ENCODE measurements at places on chromosomes 3 and 15.
A peak's percentile ranks its signal among the peaks of the same experiment; 100 is the strongest.

DNA sequence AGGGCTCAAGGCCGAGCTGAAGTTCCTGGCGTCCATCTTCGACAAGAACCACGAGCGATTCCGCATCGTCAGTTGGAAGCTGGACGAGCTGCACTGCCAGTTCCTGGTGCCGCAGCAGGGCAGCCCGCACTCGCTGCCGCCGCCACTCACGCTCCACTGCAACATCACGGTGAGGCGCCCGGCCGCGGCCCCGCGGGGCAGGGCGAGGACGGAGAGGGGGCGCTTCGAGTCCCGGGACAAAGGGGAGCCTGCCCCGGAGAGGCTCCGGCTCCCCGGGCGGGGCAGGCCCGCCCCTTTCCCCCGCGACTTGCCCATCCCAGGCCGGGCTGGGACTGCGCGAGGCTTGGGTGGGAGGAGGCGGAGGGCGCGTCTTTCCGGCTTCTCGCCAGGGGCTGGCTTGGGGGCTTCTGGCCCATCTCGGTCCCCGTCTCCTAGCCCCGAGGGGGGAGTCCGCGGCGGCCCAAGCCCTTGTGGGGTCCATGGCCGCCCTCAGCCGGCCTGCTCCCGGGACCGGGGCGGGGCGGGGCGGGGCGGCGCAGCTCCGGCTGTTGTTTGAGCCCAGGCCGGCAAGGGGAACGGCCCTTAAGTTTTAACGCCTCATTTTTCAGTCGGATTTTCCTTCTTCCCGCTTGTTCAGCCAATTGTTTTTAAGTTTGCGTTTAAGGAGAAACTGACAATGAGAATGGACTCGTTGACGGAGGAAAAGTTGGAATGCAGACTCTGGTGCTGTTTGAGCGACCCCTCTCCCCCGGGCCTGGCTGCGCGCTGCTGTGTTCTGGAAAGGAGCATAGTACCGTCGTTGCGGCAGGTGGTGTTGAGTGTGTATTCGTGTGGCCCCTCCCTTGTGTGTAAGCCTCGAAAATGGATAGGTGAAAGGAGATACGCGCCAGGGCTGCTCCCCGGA, 683 bp downstream of the UBE2Q2 start:
- DNase-seq: peak; percentile 30

- DNase-seq: peak; percentile 34
Measured at GRCh38 chr3:33787328-33788009, 11.0 kb upstream of the PDCD6IP start.

DNA sequence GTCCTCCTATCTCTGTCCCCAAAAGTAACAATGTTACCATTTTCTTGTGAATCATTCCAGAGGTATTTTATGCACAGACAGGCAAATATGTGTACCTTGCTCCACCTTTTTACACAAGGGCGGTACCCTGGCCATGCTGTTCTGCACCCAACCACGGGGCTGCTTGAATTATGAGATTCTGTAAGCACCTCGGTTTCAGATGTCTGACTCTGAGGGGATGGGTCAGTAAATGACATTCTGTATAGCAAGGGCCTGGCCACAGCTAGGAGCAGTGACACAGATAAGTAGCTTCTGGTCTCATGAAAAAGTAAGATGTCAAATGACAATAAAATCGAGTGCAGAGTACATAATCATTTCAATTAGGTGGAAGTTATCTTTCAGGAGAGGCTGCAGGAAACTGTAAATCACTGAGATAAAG, 30.4 kb upstream of the FLNB start:
- no peak for DNase-seq

DNA sequence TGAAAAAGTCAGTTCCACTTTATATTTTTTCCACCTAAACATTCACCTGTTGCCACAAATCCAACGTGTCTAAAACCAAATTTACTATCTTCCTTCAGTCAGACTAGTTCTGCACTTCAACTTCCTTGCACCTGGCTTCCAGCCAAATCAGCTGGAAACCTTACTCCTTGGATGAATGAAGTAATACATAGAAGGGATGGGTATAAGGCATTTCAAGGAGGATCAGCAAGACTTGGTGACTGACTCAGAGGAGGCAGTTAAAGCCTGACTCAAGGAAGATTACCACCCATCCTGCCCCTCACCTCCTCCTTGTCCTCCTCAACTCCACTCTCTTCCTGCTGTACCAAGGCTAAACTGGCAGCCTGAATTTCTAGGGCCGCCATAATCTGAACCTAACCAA, 37.1 kb downstream of the QTRT2 start:
- DNase-seq: no peak

DNA sequence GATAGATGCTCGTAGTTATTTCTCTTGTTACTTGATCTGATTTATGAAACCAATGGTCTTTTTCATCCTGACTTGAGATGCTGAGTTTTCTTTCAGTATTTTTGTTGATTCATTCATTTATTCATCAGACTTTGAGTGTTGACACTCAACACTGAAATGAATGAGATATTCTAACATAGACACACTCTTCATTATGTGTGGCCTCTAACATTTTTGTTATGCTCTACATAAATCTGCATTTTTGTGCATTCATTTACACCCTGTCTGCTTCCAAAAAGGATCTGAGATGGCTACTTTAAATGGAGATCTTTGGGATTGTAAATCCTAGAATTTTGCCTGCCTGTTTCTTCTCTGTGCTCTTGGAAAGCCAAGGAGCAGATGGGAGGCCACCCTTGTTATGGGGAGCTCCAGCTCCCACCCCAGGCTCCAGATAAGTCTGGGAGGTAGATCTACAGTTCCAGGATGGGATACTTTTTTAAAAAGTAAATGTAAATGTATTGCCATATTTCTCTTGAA, 287.2 kb upstream of the LRRFIP2 start:
- no peak for DNase-seq

GRCh38 chr3:55935241-55935640, 448.1 kb upstream of the WNT5A start:
- no peak for DNase-seq

- peak; percentile 32 for DNase-seq
Measured at GRCh38 chr3:48655606-48656005, 7.1 kb downstream of the CELSR3 start.

DNA sequence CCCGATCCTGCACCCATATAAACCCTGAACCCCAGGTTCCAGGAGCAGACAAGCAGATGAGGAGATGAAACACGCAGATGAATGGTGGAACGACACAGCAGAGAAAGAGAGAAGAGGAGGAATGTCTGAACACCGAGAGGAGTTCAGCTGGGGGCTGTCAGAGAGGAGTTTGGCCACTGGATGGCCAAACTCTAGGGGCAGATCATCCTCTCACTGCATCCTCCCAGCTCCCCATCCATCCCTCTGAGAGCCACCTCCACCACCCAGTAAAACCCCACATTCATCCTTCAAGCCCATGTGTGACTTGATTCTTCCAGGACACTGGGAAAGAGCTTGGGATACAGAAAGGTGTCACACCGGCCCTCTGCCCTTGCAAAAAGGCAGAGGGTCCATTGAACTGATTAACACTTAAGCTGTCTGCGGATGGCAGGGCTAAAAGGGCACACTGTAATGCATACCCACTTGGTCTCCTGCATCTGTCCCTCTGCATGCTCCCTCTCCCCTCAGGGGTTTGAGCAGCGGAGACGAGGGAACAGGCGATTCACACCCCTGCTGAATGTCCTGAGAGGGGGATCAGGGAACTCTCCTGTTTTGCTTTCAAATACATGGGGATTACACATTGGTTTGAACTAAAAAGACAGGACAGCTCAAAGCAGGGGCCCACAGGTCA, 53.8 kb downstream of the TMED3 start:
- DNase-seq: no peak

All from activated T-helper 1 cell treated with anti-CD3 and anti-CD28 coated beads, Interleukin-2, amount 50 U/mL, for 16 hours (primary cell).